Upper lobe of left lung (tissue), 6 donors: ENCODE measurements at places on chromosomes 11 and 22. TPM values are rescaled to one million over a fixed set of nuclear protein-coding genes. Genes with fewer than 3 reads are reported as not detected.

C1QTNF6 gene
- 8.4 TPM for total RNA-seq

CARD18 gene
- total RNA-seq = not detected

P2RX3 gene
- not detected for total RNA-seq

DNA sequence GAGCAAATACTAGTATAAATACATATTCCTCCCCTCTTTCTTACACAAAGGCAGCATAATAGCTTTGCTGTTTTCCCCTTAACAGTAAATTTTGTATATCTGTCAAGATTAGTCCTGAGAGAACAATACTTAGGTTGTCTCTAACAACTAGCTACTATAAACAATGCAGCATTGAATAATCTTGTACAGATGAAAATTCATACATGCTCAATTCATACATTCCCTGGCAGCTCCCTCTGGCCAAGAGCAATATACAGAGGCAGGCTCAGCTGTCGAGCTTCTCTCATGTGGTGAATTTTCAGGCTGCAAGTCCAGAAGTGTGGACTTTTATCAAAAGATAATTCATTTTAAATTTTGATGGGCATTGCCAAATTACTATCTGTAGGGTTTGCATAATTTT lies 81.2 kb upstream of the PTH start:
- no peak for DNase-seq
- H3K27me3 ChIP-seq = no peaks in the 10 kb centered on the region
- H3K27ac ChIP-seq = no peak overlapping the region
- no peaks in the 10 kb centered on the region for H3K36me3 ChIP-seq

DNA sequence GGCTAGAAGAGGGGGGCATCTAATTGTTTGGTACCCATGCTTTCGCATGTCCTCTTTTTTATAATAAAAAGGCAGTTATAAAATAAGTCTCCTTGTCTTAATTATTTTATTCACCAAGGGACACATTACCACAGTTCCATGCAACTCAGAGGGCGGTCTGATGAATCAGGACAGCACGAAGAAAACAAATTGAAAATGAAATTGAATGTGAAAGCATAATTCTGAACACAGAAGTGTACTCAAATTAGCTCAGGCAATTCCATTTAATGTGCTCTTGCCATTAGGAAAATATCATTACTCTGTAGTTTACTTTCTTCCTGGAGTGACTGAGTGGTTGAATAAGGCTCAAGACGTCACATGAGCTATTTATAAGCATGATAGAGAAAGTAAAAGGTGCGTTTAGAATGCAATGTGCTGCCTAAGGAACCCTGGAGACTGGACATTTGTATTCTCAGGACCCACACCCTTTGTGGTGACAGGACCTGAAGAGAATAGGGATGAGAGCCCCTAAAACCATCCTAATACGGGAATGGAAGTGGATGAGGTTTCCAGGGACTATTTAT lies 59.6 kb downstream of the MTNR1B start:
- no peaks in the 10 kb centered on the region for H3K36me3 ChIP-seq
- no peaks in the 10 kb centered on the region for H3K27me3 ChIP-seq
- H3K27ac ChIP-seq = no peak overlapping the region

- no peaks in the 10 kb centered on the region for H3K27me3 ChIP-seq
- H3K4me1 ChIP-seq = no peaks in the 10 kb centered on the region
- no peak overlapping the region for H3K4me3 ChIP-seq
- no peak for DNase-seq
- H3K27ac ChIP-seq = no peak overlapping the region
- peaks cover 27% of the 10 kb centered on the region for H3K36me3 ChIP-seq
Observed at GRCh38 chr11:5700421-5701054, 10.9 kb downstream of the TRIM22 start.

- H3K4me1 ChIP-seq = no peaks in the 10 kb centered on the region
- no peaks in the 10 kb centered on the region for H3K36me3 ChIP-seq
- no peak for DNase-seq
- H3K27me3 ChIP-seq = no peaks in the 10 kb centered on the region
- no peak overlapping the region for H3K4me3 ChIP-seq
Observed at GRCh38 chr11:64501500-64502427, 89.3 kb upstream of the SLC22A12 start.
